ENCODE measurements at places on chromosomes 5 and 9. TPM values are rescaled to one million over a fixed set of nuclear protein-coding genes. Genes with fewer than 3 reads are reported as not detected.
A peak's percentile ranks its signal among the peaks of the same experiment; 100 is the strongest.

DNA sequence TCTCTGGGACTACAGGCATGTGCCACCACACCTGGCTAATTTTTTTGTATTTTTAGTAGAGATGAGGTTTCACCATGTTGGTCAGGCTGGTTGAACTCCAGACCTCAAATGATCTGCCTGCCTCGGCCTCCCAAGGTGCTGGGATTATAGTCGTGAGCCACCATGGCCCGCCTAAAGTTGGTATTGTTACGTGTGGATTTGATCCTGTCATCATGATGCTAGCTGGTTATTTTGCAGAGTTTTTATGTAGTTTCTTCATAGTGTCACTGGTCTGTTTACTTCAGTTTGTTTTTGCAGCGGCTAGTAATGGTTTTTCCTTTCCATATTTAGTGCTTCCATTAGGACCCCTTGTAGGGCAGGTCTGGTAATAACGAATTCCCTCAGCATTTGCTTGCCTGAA lies 85.9 kb downstream of the CACNA1B start:
- DNase-seq = no peak

NMUR2 gene
- not detected for total RNA-seq

DNA sequence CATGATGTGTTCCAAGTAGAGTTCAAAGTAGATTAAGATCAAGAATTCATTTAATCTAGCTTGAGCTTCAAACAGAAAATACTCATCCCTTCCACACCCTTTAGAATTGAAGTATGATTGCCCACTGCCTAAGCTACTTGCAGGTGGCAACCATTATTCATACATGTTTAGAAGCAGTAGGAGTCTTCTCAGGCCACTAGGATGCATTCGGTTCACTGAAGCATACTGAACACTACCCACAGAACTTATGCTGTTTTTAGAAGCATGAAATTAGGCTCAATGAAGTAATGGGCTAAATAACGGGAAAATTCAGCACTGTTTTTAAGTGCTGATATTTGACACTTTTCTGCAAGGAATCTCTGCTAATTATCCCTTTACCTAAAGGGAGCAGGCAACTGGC lies 263.4 kb downstream of the DEPDC1B start:
- no peak for DNase-seq

GPRIN1 gene
- total RNA-seq = 107 TPM

DNA sequence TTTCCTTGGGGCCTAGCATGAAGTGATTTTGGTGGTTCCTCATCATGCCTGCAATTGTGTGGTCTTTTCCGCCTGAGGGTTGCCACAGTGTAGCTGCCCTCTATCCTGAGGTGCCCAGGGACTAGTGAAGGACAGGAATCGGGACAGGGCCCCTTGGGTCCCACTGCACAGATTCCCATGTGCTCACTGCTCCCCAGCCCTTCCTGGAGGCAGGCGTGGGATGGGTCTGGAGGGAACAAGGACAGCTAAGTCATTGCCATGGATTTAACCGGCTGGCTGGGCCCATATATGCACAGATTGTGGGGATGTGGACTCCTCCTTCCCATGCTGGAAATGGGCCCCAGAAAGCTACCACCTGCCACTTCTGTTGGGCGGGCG lies 122.3 kb upstream of the PITX1 start:
- no peak for DNase-seq

- no peak for DNase-seq
These were observed 285.0 kb downstream of the ZSWIM6 start for GRCh38 chr5:61617039-61617438.

DNA sequence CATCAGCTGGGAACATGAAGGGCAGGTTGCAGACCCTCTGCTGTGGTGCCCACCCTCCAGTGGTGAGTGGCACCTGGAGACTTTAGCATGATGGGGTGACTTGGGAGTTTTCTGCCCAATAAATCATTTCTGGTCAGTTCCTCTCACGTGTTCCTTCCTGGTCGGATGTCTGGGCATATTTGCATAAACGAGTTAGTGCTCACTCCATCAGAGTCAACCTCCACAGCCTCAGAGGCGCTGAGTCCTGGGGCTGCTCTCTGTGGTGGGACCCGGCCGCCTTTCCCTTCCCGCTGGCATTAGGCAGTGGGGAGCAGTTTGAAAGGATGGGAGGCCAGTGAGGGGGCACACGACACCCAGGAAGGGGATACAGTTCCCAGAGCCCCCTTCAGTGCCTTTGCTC lies 114.0 kb upstream of the FCN2 start:
- no peak for DNase-seq

DNA sequence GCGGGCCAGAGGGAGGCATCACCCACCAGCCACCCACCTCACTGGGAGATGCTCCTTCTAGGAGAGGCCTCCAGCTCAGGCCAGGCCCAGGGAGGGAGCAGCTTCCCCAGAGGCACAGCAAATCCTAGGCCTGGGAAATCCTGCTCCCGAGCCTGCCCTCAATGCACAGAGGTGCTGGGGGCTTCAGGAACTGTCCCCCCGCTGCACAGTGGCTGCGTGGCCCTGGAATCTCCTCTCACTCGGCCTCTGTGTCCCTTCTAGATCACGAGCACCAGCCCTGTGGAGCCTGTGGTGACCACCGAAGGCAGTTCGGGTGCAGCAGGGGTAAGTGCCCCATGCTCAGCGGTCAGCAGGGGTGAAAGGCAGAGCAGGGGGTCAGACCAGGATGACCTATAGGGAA lies 36.4 kb upstream of the SUSD3 start:
- DNase-seq = no peak

DNA sequence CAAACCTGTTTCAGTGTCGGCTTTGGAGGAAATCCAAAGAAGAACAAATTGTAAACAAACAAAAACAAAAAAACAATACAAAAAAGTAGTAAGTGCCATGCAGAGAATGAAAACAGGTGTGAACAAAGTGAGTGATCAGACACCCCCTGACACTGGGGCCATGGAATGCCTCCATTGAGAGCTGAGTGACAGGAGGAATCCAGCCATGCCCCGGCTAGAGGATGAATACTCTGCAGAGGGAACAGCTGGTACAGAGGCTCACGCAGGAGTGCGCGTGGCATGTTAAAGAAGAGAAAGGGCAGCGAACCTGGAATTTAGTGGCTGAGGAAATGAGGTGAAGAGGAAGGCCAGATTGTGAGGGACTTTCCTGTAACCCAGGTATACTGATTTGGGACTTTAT lies 15.5 kb upstream of the CCNJL start:
- DNase-seq = no peak

- DNase-seq = no peak
These were observed 981.4 kb upstream of the WWC1 start for GRCh38 chr5:167309941-167310517.

DNA sequence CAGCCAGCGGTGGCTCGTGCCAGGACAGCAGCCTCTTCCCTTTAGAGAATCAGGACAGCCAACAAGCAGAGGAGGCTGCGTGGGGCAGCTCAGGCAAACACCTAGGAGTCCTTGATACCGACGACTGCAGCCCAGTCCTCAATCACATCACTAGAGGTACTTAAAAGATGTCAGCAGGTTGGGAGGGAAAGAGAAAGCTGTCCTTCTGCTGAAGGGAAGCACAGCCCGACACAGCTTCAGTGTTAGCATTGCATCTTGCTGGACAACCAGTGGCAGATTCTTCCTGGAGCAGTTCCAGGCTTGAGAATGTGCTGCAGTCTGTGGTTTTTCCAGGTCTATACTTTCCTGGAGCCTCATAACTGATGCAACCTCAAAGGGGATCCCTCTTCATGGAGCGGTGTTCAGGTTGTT lies 230.5 kb downstream of the SYK start:
- no peak for DNase-seq

ANKRD55 gene
- 0.31 TPM for total RNA-seq

- no peak for DNase-seq
These were observed 26.2 kb downstream of the LHX3 start for GRCh38 chr9:136178773-136179075.

CDKN2A gene
- not detected for total RNA-seq

GRCh38 chr9:127919253-127919815 lies 2.5 kb upstream of the ST6GALNAC4 start:
- DNase-seq = peak; percentile 66

- DNase-seq = no peak
These were observed 90.2 kb downstream of the TMEM174 start for GRCh38 chr5:73263001-73263710.

GRCh38 chr9:131422241-131422792 lies 28.4 kb downstream of the PRRC2B start:
- DNase-seq = no peak

- DNase-seq = no peak
These were observed 356.5 kb downstream of the CTNND2 start for GRCh38 chr5:11547730-11548129.

WDR38 gene
- not detected for total RNA-seq

- no peak for DNase-seq
These were observed 62.6 kb downstream of the WNK2 start for GRCh38 chr9:93246526-93246925.

LVRN gene
- total RNA-seq = 2.8 TPM

GRCh38 chr9:35014517-35014916 lies 25.0 kb downstream of the DNAJB5 start:
- DNase-seq = no peak

NFX1 gene
- 18.7 TPM for total RNA-seq

- no peak for DNase-seq
These were observed 37.2 kb downstream of the MRPS27 start for GRCh38 chr5:72282878-72283277.

- no peak for DNase-seq
These were observed 54.3 kb upstream of the DMRT3 start for GRCh38 chr9:922171-922570.

GRCh38 chr9:128065907-128066712 lies 1.0 kb downstream of the NAIF1 start:
- no peak for DNase-seq

SV2C gene
- 1.7 TPM for total RNA-seq

DNA sequence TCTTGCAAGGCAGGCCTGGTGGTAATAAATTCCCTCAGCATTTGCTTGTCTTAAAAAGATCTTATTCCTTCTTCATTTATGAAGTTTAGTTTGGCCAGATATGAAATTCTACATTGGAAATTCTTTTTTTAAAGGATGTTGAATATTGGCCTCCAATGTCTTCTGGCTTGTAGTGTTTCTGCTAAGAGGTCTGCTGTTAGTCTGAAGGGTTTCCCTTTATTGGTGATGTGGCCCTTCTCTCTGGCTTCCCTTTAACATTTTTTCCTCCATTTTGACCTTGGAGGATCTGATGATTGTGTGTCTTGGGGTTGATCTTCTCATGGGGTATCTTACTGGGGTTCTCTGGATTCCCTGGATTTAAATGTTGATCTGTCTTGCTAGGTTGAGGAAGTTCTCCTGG lies 33.5 kb upstream of the PRR16 start:
- DNase-seq = no peak

ZNG1E gene
- total RNA-seq = 65.7 TPM

GARIN3 gene
- not detected for total RNA-seq

DNA sequence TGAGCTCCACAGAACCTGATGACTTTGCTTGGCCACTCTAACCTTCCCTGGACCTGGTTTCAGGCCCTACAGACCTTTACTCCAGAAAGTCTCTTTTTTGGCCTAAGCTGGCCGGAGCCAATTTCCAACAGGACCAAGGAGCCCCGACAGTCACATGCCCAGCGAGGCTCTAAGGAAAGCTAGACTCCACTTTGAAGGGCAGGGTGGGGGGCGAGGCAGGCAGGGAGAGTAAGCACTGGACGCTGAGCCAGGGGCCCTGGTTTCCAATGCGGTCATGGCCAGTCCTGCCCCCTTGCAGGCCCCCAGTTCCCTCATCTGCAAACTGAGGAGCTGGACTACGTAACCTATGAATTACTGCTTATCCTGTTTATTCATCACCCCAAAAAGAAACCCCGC lies 65.2 kb downstream of the ADAMTS2 start:
- no peak for DNase-seq

- DNase-seq = no peak
These were observed 72.8 kb upstream of the PITX1 start for GRCh38 chr5:135106610-135107471.

- no peak for DNase-seq
These were observed 1.9 kb downstream of the PTPN3 start for GRCh38 chr9:109496218-109496617.

TLX3 gene
- total RNA-seq = not detected

GRCh38 chr5:157294407-157295091 lies 28.6 kb downstream of the CYFIP2 start:
- DNase-seq = no peak

DNA sequence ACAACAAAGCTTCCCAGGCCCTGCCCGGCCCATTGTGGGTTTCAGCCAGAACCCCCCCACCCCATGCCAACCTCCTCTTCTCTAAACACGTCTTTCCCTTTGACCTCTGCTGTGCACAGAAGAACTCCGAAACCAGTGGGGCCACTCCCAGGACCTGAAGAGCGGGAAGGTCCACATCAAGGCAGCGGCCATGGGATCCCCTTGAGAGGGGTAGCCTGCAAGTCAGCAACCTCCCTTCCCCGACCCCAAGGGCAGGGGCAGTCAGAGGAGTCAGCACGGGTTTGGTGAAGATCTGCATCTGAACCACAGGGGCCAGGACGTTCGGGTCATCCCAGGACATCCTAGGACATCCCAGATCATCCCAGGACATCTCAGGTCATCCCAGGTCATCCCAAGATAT lies 379.9 kb upstream of the IRX4 start:
- DNase-seq = no peak

- DNase-seq = no peak
These were observed 83.9 kb downstream of the PRLR start for GRCh38 chr5:35146406-35146805.

GRCh38 chr5:150052956-150053712 lies 33.2 kb downstream of the CSF1R start:
- DNase-seq = no peak

GRCh38 chr9:110256380-110257096 lies at the start of gene TXN:
TXN (minus strand) TSS chr9:110256507; CDS start chr9:110256435, 72 bp downstream.
- DNase-seq = peak; percentile 94

DNA sequence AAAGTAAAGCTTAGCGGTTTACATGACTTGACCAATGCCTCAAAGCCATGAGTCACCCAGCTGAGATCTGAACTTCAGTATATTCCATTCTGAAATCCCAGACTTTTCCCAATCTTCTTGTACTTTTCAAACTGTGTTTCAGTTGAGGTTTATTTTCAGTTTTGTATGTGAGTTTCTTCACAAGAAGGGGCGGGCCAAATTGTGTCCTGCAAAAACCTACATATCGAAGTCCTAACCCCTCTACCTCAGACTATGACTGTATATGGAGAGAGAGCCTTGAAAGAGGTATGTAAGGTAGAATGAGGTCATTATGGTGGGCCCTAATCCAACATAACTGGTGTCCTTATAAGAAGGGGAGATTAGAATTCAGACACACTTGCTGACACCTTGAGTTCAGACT lies 666 bp upstream of the TLR4 start:
- DNase-seq = no peak

AGXT2 gene
- total RNA-seq = not detected

DNA sequence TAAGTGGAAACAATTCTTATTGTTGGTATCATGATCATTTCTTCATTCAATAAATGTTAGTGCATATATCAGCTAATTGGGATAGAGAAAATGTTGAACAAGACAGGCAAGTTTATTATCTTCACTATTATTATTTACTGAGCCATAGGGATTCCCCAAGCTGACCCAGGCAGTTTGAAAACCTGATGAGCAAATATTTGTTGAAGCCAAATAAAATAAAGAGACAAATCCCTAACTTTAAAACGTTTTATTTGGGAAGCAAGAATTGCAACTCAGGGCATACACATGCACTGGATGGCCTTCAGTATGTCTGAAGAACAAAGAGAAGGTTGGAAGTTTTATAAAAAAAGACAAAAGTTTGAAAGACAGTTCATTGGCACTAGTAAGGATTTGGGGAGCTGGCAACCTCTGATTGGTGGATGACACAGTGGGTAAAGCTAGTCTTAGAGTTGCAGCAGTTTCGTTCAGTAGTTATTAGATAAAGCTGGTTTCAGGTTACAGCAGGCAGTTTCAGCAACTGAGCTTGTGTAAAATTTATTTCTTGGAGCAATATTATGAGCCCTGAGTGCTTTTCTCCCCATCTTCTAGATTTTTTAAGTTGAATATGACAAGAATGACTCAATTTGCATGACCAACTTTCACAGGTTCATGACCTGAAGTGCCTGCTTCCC lies 44.7 kb upstream of the PRLR start:
- DNase-seq = no peak

Data from occipital lobe (tissue), 3 donors.